NCI-H2029 (cell line): ENCODE measurements at places on chromosomes 6 and 20.

DNA sequence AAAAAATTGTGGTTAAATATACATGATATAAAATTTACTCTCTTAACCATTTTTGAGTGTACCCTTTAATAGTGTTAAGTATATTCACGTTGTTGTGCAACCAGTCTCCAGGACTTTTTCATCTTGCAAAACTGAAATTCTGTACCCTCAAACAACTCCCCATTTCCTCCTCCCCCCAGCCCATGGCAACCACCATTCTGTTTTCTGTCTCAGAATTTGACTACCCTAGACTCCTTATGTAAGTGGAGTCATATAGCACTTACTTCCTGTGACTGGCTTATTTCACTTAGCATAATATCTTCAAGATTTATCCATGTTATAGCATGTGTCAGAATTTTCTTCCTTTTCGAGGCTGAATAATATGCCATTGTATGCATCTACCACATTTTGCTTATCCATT lies 5.1 kb downstream of the VPS16 start:
- DNase-seq: no peak

DNA sequence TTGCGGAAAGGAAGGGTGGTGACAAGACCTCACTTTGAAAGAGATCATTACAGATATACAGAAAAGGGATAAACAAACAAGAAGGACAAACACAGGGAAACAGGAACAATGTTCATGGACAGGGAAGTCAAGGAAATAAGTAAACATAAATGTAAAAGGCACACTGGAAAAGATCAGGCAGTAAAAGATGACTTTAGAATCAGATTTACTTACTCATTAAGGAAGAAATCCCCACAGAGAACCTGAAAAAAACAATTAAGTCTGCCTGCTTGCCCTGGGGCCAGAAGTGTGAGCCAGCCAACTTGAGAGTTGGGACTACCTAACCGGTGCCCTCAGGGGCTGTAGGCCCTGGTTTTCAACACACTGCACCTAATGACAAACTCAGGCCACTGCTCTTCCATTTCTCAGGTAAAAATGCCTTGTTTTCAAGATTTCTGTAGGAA lies 1.7 kb downstream of the APMAP start:
- DNase-seq: peak; percentile 19

- DNase-seq: no peak
These were observed 176.5 kb upstream of the GJE1 start for GRCh38 chr6:141956046-141956761.

GRCh38 chr20:47496118-47496517 lies 5.6 kb upstream of the NCOA3 start:
- DNase-seq: no peak

DNA sequence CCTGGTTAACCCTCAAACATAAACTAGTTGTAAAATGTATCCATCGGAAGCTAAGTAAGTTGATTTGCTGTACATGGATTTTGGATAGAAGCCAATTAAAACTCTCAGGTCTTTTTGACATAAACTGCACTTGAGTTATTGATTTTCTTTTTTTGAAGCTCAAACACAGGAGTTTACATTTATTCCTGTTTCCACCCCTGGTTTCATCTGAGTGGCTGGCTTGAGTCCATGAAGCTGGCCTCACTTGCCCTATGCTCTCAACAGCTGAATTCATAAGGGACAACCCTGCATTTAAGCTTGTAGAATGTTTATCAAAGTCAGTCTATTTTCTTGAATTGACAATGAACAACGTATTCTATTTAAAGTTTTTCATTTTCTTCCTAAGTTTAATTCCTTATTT lies 58.1 kb upstream of the PLEKHG1 start:
- peak; percentile 10 for DNase-seq

DNA sequence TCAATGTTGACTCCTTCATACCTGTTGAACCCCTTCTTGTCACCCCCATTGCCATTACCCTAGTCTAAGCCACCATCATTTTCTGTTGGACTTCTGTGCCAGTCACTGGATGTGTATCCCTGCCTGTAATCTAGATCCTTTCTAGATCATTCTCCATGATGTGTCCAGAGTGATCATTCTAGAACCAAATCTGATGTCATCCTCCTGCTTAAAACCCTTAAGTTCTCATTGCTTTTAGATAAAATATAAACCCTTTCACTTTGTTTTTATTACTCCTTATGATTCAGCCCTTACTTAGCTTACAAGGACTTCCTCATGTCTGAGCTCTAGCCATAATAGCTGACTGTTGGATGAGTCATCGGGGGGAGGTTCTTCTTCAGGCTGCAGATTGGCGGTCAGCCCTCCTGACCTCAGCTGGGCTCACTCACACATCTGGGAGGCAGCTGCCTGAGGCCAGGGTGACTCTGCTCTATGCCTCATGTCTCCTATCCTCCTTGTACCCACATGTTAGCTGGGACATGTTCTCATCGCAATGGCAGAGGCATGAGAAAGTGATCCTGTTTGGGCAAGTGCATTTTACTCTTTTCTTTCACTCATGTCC lies 287.6 kb downstream of the ESR1 start:
- DNase-seq: no peak

DNA sequence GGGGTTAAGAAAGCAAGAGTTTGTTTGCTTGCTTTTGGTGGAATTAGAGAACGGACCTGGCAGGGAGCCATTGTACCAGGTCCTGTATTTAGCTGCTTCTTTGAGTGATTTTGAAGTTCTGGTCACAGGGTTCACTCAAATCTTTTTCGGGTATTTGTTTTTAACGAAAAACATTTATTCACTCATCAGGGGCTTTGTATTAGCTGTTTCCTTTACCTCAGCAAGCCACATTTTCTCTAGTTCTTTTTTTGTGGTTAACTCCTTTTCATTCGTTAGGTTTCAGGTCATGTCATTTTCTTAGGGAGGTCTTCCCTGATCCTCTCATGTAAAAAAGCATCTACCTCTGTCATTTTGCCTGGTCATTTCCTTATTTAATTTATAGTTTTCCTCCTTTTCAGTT lies 1502.2 kb downstream of the GRIK2 start:
- DNase-seq: no peak

- DNase-seq: no peak
These were observed 209.8 kb downstream of the TPBG start for GRCh38 chr6:82573254-82573972.

DNA sequence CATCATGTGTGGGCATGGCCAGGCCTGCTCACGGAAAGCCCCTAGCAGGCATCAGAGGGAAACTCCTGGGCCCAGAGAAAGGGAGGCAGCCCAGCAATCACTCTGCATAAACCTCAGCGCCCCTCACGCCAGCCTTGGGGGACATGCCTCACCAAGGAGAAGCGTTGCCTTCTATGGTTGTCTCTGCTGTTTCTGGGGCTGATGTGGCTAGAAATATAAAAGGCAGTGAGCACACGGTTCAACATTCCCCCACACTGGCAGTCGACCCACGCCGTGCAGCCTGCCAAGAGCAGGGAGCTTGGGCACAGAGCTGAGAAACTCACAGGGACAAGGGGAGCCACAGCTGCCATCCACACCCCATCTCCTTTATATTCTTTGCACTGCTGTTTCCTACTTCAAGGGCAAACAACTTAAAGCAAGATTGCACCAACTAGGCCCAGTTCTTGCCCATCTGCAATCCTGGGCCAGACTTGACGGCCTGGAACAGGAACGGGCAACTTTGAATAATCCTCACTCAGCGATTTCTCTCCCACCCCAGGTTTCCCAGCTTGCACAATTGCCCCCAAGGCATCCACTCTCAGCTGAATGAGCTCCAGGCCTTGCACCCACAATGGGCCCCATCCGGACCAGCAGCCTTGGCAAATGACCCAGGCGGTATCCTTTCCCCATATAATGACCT lies 35.5 kb upstream of the FOXC1 start:
- no peak for DNase-seq

- no peak for DNase-seq
These were observed 443.1 kb upstream of the OPRM1 start for GRCh38 chr6:153595903-153596302.

- no peak for DNase-seq
These were observed 243.1 kb downstream of the PKHD1 start for GRCh38 chr6:51844336-51844735.

DNA sequence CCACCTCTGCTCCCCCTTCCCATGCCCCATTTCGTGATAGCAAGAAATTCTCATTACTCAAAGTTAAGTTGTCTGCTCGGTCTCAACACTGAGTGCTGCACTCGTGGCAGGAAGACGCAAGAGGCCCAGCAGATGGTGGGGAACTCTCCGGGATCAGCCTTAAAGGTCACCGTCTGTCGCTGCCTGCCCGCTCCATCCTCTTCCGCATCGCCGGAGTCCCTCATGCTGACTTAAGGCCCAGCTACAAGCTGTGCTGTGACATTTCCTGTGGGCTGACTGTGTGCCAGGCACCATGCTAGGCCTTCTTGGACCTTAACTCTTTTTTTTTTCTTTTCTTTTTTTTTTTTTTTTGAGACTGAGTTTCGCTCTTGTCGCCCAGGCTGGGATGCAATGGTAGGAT lies 17.8 kb downstream of the GRM4 start:
- no peak for DNase-seq

- DNase-seq: no peak
These were observed 292.1 kb downstream of the SOX4 start for GRCh38 chr6:21885532-21886114.

DNA sequence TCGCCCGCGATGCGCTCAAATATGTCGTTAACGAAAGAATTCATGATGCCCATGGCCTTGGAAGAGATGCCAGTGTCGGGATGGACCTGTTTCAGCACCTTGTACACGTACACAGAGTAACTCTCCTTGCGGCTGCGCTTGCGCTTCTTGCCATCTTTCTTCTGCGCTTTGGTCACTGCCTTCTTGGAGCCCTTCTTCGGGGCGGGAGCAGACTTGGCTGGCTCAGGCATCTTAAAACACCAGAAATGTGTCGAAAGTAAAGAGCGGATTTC lies 36.4 kb downstream of the HFE start:
- DNase-seq: no peak

GRCh38 chr6:84137051-84137375 lies 90.4 kb downstream of the CEP162 start:
- DNase-seq: no peak

- no peak for DNase-seq
These were observed 20.4 kb upstream of the MEP1A start for GRCh38 chr6:46772762-46773161.

DNA sequence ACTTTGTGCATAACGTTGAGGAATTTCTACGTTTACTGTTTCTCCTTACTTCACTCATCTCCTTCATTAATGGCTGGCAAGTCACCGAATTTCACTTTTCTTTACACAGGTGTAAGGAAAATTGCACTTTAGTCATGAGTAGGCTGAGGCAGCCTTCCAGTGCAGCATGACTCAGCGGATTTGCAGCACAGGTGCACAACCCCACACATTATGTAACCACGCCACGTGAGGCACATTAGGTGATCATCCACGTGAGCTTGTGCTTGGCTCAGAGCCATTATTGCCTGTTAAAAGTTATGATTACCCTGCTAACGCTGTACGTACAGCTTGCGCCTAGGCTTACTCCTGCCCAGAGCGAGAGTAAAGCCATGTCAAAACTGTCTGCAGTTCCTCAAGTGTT lies 158.8 kb downstream of the NKAIN2 start:
- peak; percentile 100 for DNase-seq

- no peak for DNase-seq
These were observed 19.4 kb downstream of the TBPL1 start for GRCh38 chr6:133972388-133972787.

DNA sequence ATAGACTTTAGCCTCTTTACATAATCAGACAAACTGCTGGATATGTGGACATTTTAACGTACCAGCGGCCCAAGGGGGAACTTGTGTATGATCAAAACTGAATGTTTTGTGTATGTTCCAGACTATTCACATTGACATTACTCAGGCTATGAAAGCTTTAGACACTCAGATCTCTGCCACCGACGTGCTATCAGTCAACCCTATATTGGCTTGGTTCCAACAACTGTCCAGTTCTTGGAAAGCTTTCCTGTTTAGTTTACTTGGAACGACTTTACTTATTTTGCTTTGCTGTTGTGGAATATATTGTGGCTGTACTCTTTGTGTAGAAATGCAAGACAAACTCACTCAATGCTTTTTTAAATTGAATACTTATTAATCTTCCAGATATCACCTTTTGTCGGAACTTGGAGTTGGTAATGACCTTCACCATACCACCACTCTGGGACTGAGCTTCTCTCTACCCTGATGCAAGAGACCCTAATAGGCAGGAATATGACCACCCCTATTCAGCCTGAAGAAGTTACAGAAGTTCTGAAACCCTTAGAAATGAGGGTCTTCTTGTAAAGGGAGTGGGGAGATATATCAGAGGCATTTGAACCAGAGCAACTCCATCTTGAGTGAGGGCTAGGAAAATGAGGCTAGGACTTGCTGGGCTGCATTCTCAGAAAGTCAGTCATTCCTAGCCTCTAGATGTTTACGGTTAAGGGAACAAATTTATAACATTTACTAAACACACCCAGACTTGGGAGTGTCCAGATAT lies 49.0 kb upstream of the PAX1 start:
- DNase-seq: no peak

- DNase-seq: no peak
These were observed 49.5 kb downstream of the ADTRP start for GRCh38 chr6:11729076-11729475.

DNA sequence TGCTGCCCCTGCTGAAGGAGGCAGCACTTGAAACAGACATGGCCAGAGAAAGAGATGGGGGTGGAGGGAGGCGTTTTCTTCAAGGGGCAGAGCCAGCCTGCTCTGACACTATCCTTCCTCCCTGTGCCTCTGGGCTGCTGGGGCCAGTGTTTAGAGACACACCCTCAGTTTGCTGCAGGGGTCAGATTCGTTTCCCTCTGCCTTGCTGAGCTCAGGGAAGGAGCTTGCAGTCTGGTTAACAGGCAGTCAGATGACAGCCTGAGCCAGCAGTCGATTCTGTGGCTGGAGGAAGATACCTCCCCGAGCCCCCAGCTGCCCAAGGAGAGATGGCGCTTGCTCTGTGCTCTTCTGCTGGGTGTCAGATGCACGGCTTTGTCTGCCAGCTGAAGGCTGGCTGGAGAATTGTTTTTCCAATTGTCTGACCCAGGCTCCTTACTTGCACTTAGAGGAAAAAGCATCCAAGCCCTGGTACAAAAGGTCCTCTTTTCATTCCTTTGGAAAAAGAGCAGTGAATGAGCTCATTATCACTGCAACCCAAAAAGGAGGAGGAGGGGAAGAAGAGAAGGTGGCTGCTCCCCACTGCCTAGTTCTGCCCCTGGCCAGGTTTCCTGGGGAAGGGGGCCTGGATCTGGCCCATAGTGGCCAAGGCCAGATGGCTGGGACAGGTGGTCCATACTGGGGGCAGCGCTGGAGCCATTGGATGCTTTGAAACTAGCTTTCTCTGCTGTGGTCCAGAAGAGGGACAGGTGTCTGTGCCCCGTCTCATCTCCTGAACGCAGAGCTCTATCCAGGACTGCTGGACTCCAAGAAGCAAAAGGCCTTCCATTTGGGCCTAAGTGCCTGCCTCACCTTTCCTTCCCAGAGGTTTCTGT lies 88.2 kb downstream of the TCP11 start:
- DNase-seq: no peak

DNA sequence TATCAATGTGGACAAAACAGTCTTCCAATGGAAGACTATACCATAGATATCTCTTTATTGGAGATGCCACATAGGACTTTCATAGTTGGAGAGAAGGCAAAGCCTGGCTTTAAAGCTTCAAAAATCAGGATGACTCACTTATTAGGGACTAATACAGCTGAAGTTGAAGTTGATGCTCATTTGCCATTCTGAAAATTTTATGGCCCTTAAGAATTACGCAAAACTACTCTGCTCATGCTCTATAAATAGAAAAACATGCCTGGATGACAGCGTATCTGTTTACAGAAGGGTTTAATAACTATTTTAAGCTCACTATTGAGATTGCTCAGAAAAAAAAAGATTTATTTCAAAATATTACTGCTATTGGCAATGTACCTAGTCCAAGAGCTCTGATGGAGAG lies 155.5 kb upstream of the DST start:
- DNase-seq: no peak
